ENCODE measurements at places on chromosomes 13 and 19. TPM values are rescaled to one million over a fixed set of nuclear protein-coding genes. Genes with fewer than 3 reads are reported as not detected.

Gene IGFL2
- total RNA-seq: not detected

Gene CYP4F3
- total RNA-seq: not detected

Gene SGCG
- total RNA-seq: 1.7 TPM

Gene SYNGR4
- not detected for total RNA-seq

Gene SLC25A41
- 0.66 TPM for total RNA-seq

Gene FAM83E
- total RNA-seq: 0.42 TPM

Gene MFSD12
- total RNA-seq: 28.2 TPM

Gene ZNF497
- 0.42 TPM for total RNA-seq

Gene NALCN
- total RNA-seq: 0.42 TPM

Gene MVB12A
- total RNA-seq: 54.0 TPM

Gene CACNA1A
- total RNA-seq: 0.33 TPM

Gene APC2
- 0.42 TPM for total RNA-seq

Gene CSNK1A1L
- total RNA-seq: not detected

Gene KISS1R
- total RNA-seq: not detected

Gene PGLYRP2
- total RNA-seq: not detected

Gene TMEM190
- not detected for total RNA-seq

Gene FGF21
- not detected for total RNA-seq

Gene TNFSF9
- total RNA-seq: not detected

Gene CEACAM4
- 3.3 TPM for total RNA-seq

Gene SLAIN1
- 12.3 TPM for total RNA-seq

Gene LGALS4
- 0.42 TPM for total RNA-seq

Gene DDX49
- total RNA-seq: 42.6 TPM

Gene EPSTI1
- total RNA-seq: 8.2 TPM

Gene ZNF442
- 3.3 TPM for total RNA-seq

Gene ACER1
- total RNA-seq: not detected

Gene KLK3
- not detected for total RNA-seq

Gene ZNF556
- total RNA-seq: not detected

Gene PRRG2
- total RNA-seq: not detected

Gene THOP1
- total RNA-seq: 41.3 TPM

Gene ZNF653
- total RNA-seq: 9.1 TPM

Gene MBD3L2
- not detected for total RNA-seq

Gene CYP2F1
- total RNA-seq: not detected

Gene CD70
- not detected for total RNA-seq

Gene SIGLEC9
- 9.4 TPM for total RNA-seq

Gene PDX1
- total RNA-seq: not detected

Gene SIGLEC5
- total RNA-seq: 1.2 TPM

Gene PLVAP
- 130 TPM for total RNA-seq

Gene C19orf85
- total RNA-seq: not detected

Gene TRPM4
- total RNA-seq: 38.8 TPM

Gene NCR1
- total RNA-seq: not detected

Gene PSG1
- 0.29 TPM for total RNA-seq

Gene FREM2
- 0.34 TPM for total RNA-seq

Gene TNNI3
- total RNA-seq: not detected

Gene WDR87
- not detected for total RNA-seq

Gene GPR18
- total RNA-seq: not detected

Gene ZNF813
- 3.5 TPM for total RNA-seq

Gene ARL11
- total RNA-seq: 0.42 TPM

Gene FAM124A
- total RNA-seq: 18.2 TPM

Gene KASH5
- not detected for total RNA-seq

Gene TNFSF13B
- total RNA-seq: 5.0 TPM

Gene KLK12
- not detected for total RNA-seq

Gene TYK2
- total RNA-seq: 71.6 TPM

Gene HIPK4
- 0.33 TPM for total RNA-seq

Gene IZUMO2
- not detected for total RNA-seq
